ENCODE measurements at places on chromosomes 1 and 21.

- DNase-seq = no peak
Measured at GRCh38 chr21:45361033-45361997, 43.6 kb upstream of the COL18A1 start.

- DNase-seq = no peak
Measured at GRCh38 chr1:9853249-9853595, 29.5 kb upstream of the CLSTN1 start.

GRCh38 chr1:163970699-163971098 is 588.3 kb upstream of the PBX1 start:
- DNase-seq = no peak

- DNase-seq = no peak
Measured at GRCh38 chr1:171566467-171566866, 55.6 kb upstream of the MYOCOS start.

GRCh38 chr1:101158424-101158823 is 78.4 kb upstream of the S1PR1 start:
- DNase-seq = no peak

GRCh38 chr1:55211863-55212262 is 3.3 kb downstream of the USP24 start:
- DNase-seq = no peak

- no peak for DNase-seq
Measured at GRCh38 chr1:225361176-225361575, 66.7 kb downstream of the LBR start.

Data from NCI-H187 treated with DMSO at 0.1 percent for 48 hours (cell line).